ENCODE measurements at places on chromosomes 3 and 15. TPM values are rescaled to one million over a fixed set of nuclear protein-coding genes. Genes with fewer than 3 reads are reported as not detected.

SNURF gene
- 0.45 TPM for total RNA-seq

NR1I2 gene
- total RNA-seq: under 0.01 TPM

WDR93 gene
- total RNA-seq: 0.15 TPM

CP gene
- total RNA-seq: 0.17 TPM

ADAMTS7 gene
- total RNA-seq: 5.0 TPM

C3orf85 gene
- total RNA-seq: not detected

NUP210 gene
- total RNA-seq: not detected

CCDC54 gene
- total RNA-seq: not detected

ST6GAL1 gene
- 3.5 TPM for total RNA-seq

TLR9 gene
- under 0.01 TPM for total RNA-seq

ZNF501 gene
- total RNA-seq: 2.2 TPM

COL6A6 gene
- total RNA-seq: not detected

COMMD2 gene
- total RNA-seq: 24.9 TPM

SKOR1 gene
- total RNA-seq: not detected

WDR5B gene
- total RNA-seq: 3.7 TPM

ZPLD1 gene
- total RNA-seq: not detected

ANKDD1A gene
- total RNA-seq: 2.7 TPM

FANCD2OS gene
- total RNA-seq: not detected

CASR gene
- total RNA-seq: not detected

DNAH12 gene
- not detected for total RNA-seq

MEX3B gene
- total RNA-seq: 7.9 TPM

MEIS2 gene
- 25.4 TPM for total RNA-seq

CSTA gene
- total RNA-seq: 1.0 TPM

SENP5 gene
- 16.5 TPM for total RNA-seq

EIF4A2 gene
- total RNA-seq: 239 TPM

DUOX2 gene
- not detected for total RNA-seq

RLBP1 gene
- not detected for total RNA-seq

ANKRD34C gene
- total RNA-seq: not detected

TMEM212 gene
- not detected for total RNA-seq

FBXL2 gene
- total RNA-seq: 12.3 TPM

MESP1 gene
- 0.45 TPM for total RNA-seq

CPLX3 gene
- not detected for total RNA-seq

ALDH1L1 gene
- 0.15 TPM for total RNA-seq

SV2B gene
- total RNA-seq: not detected

HESX1 gene
- total RNA-seq: 1.0 TPM

ANXA2 gene
- total RNA-seq: 4,597 TPM

AADAC gene
- not detected for total RNA-seq

HPS3 gene
- 31.8 TPM for total RNA-seq

ATP13A5 gene
- total RNA-seq: not detected

SMCO1 gene
- 0.34 TPM for total RNA-seq

CHRNA7 gene
- not detected for total RNA-seq

AMIGO3 gene
- 0.50 TPM for total RNA-seq

GTPBP8 gene
- total RNA-seq: 40.2 TPM

TIMP4 gene
- total RNA-seq: 11.3 TPM

DPH3 gene
- 16.1 TPM for total RNA-seq

FANCD2 gene
- 38.7 TPM for total RNA-seq

NEK10 gene
- total RNA-seq: 0.34 TPM

IL16 gene
- 0.34 TPM for total RNA-seq

SOX14 gene
- total RNA-seq: not detected

EPHA3 gene
- 0.15 TPM for total RNA-seq

CFAP92 gene
- not detected for total RNA-seq

PROK2 gene
- total RNA-seq: not detected

CHP1 gene
- total RNA-seq: 160 TPM
